ENCODE measurements at places on chromosomes 16 and 17.

- DNase-seq = peak; percentile 24
Observed at GRCh38 chr16:21646091-21646490, 6.3 kb downstream of the IGSF6 start.

DNA sequence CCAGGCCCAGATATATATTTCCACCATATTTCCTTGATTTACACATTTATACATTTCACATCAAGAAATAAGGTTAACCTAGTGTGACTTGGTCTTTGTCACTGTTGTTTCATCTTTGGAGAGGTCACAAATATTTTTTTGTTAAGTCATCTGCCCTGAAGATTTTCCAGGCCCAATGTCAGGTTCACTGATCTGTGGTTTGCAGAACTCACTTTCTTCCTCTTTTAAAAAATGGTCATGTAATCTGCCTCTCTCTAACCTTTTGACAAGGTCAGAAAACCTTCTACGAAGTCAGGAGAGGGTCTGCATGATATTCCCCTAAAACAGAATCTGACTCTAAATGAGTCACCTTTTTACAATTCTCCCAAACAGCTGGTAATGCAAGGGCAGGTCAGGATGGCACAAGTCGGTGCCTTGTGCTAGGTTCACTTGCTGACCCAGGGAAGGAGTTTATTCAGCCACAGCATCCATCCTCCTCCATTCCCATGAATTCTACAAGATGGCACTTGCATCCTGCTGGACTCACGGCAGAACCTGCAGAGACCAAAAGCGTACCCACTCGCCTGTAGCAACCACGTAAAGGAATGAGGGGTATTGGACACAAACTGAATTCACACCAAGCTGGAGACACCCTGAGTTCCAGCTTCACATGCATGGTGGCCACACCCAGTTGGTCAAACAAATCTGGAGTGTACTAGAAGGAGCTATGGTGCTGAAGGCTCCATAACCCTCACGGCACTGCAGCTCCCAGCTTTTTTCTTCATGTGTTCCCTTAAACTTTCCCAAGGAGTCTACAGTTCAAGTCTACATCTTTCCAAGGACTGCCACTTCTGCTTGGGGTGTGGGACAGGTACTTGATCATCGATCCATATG lies 1.6 kb upstream of the KIAA0513 start:
- DNase-seq = no peak

DNA sequence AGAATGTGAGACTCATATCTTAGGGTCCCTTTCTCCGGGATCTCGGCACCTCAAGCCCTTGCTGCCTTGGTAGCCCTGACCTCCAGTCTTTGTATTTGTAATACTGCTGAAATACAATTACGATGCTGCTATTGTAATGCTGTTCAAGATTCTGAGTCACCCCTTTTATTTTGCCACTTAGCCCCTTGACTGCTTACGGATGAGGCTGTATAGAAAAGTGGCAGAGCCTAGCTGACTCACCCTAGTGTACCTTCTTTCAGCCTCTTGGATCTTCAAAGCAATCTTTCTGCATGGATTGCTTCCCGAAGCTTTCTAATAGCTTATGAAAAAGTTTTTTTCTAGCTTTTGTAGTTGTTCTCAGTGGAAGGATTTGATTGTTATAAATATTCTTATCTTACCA lies 187.9 kb downstream of the KCNJ2 start:
- DNase-seq = no peak

GRCh38 chr17:10135539-10136257 lies 62.7 kb downstream of the GAS7 start:
- DNase-seq = no peak

DNA sequence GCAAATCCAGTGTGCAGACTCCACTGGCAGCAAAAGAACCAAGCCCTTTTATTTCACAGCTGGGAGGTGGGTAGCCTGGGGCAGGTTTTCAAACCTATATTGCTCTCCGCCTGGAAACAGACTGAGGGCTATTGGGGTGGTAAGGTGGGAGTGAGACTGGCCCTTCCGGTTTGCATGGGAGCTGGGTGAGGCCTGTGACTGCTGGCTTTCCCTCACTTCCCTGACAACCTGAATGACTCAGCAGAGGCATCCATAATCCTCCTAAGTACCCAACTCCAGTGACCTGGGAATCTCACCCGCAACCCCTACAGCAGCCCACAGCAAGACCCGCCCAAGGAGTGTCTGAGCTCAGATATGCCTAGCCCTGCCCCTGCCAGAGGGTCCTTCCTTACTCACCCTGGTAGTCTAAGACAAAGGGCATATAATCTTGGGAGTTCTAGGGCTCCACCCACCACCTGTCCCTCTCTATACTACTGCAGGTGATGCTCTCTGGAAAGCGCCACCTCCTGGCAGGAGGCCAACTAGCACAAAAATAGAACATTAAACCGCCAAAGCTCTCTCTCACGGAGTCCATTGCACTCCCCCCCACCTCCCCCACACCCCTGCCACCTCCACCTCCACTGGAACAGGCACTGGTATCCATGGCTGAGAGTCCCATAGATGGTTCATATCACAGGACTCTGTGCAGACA lies 602.0 kb upstream of the C16orf82 start:
- no peak for DNase-seq

GRCh38 chr17:64007838-64008282 lies 9.7 kb downstream of the PRR29 start:
- DNase-seq = no peak

GRCh38 chr17:81429821-81430551 lies 34.7 kb downstream of the BAHCC1 start:
- no peak for DNase-seq

- peak; percentile 66 for DNase-seq
Observed at GRCh38 chr17:31843070-31843745, 15.8 kb downstream of the COPRS start.

- DNase-seq = no peak
Observed at GRCh38 chr16:12184419-12184917, 207.9 kb downstream of the SNX29 start.

DNA sequence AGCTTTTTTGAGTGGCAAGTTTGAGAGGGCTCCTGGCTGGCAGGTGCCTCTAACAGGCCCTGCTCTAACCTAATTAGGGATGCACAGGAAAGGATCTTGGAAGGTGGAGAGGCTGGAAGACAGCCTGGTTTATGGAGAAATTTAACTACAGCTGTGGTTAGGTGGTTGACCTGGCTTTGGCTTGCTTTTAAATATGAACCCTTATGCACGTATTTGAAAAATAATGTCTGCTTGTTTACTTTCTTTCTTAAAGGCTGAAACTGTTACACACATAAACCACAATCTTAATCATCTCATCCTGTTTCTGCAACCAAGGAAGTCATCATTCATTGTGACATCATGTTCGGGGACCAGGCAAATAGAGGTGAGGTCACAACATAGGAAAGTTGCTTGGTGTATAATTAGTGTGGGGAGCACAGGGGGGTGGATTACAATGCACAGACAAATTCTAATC lies 23.1 kb upstream of the DHRS13 start:
- DNase-seq = peak; percentile 77

- no peak for DNase-seq
Observed at GRCh38 chr17:81821147-81821546, 11.9 kb downstream of the MCRIP1 start.

- no peak for DNase-seq
Observed at GRCh38 chr16:53089434-53090285, 34.9 kb downstream of the CHD9 start.

Measured in stromal cell of bone marrow (primary cell).